ENCODE measurements at places on chromosomes 2 and 18.
A peak's percentile ranks its signal among the peaks of the same experiment; 100 is the strongest.

DNA sequence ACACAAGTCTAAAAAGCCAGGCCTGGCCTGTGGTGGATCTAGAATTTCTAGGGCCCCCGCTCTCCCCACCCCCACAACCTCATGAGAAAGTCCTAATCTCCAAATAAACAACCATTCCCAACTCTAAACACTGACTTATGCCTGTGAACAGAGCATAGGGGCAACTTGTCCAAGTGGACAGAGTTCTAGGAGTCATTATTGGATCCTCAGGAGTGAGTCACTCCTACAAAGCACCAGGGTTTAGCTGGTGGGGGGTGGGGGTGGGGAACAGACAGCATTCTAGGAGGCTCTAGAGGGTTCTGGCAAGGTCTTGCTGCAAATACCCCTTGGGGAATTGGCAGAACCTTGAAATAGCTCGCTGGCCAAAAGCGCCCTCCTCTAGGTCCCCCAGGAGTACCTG, 83.3 kb downstream of the ZCCHC2 start:
- DNase-seq = peak; percentile 43

GRCh38 chr18:52617931-52618330, 277.9 kb downstream of the DCC start:
- DNase-seq = no peak

DNA sequence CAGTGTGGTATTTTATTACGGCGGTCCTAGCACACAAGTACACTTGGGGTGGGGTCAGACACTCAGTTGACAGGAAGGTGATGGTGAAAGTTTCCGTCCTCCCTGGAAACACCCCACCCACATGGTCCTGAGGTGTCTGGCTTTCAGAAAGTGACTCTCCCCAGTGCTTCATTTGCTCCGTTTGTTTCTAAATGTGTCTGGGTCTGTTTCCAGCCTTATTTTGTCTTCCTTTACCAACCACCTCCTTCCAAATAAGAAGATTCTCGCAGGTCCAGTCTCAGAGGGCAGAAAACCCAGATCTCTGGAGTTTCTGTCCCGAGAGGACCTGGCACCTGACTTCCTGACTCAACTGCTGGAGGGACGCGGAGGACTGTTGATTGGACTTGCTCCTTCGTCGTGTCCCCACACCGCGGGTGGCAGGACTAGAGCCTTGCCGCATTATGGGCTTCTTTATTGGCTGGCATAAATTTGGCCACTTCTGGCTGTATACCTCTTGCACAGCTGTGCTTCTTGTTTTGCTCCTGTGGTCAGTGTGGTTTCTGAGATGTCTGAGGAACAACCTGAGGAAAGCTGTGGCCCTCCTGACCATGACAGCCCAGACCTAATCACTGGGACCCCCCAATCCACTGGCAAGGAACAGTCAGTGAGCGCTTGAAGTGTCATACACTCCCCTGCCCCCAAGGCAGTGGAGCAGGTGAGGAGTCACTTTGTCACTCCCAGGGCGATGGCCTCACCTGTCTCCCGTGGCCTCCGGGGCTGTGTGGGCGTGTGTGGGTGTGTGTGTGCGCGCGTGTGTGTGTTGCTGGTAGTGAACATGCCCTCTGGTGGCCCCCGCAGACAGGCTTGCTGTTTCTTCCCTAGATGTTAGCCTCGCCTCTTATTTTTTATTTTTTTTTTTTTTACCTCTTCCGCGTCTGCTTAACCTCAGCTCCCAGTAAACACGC, 45.6 kb downstream of the MEX3C start:
- DNase-seq = peak; percentile 48

GRCh38 chr2:15570104-15570503, 9.0 kb upstream of the NBAS start:
- no peak for DNase-seq

DNA sequence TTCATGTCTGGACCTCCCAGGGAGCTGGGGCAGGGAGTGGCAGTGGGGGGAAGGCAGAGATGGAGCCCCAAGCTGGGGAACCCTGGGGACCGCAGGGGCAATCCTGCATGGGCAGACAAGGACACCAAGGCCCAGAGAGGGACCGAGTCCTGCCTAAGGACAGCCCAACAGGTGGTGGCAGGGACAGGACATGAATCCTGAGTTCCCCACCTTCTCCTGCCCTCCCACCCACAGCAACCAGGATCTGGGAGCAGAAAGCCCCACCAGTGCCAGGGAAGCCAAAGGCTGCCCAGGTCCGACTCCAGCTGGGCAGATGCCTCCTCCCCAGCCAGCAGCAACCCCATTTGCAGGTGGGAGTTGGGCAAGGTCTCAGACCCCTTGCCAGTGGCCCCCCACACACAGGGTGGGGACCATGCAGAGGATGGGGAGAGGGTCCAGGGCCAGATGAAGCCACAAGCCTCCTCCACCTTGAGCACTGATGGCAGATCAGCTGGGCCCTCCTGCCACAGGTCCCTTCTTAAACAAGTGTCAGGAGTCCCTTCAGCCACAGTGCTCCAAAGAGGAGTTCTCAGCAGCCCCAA, 6.3 kb downstream of the ADRA2B start:
- DNase-seq = no peak

GRCh38 chr2:220586980-220587530, 959.6 kb downstream of the SLC4A3 start:
- DNase-seq = no peak

DNA sequence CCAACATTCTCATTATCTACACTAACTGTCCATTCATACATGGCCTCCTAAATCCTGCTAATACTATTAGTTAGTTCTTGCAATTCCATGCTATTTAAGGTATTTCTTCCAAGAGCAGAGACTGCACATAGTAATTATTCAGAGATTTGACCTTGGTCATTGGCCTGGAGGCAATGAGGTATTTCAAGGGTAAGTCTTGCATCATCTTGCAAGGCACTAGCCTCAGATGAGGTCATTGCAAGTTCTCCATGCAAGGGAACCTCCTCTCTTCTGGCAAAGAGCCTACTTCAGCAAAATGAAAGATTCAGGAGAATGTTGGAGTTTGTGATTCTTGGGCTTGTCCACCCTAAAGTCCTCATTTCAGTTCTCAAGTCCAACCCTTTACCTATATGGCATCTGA, 48.5 kb upstream of the IKZF2 start:
- no peak for DNase-seq

GRCh38 chr2:109442715-109443319, 170.9 kb downstream of the SEPTIN10 start:
- DNase-seq = no peak

DNA sequence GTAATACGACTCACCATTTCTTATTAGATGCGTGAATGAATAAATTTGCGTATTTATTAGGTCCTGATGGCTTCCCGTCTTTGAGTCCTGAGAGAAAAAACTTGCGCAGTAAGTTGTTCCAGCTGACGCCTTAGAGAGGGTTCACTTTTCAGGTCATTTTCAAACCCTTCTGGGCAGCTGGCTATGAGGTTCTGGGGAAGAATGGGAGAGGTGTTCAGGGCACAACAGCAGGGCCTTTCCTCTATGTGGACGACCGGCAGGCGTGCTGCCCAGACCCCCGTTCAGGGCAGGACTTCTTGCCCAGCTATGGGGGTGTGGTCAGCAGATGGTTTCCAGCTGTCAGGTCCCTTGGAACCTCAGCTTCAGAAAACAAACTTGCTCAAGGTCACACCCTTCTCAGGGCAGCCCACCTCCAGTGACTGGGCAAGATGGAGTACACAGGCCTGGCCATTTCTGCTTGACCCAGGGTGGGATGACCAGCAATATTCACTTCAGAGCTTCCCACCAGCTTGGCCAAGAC, 61.1 kb upstream of the TNP1 start:
- no peak for DNase-seq

- DNase-seq = no peak
Observed at GRCh38 chr2:241103176-241103595, 1.1 kb upstream of the MTERF4 start.

DNA sequence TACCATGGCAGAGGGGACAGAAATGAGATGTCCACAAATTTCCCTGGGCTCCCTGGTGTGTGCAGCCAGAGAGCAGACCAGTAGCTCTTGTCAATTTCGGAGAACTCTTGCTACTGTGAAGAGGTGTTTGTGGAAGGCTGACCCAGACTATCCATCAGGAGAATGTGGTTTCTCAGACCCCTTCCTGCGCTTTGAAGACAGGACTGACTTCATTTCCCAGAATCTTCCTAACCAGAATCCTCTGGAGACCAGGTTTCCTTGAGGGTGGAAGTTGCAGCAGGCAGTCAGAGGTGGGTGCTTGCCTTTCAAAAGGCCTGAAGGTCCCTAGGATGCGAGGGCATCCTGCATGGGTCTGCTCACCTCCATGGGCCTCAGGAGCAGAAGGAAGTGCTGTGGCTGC, 121.9 kb downstream of the LAMA3 start:
- no peak for DNase-seq

- no peak for DNase-seq
Observed at GRCh38 chr2:22634167-22634566, 750.8 kb upstream of the KLHL29 start.

GRCh38 chr2:132429941-132430573, 13.5 kb downstream of the GPR39 start:
- no peak for DNase-seq

DNA sequence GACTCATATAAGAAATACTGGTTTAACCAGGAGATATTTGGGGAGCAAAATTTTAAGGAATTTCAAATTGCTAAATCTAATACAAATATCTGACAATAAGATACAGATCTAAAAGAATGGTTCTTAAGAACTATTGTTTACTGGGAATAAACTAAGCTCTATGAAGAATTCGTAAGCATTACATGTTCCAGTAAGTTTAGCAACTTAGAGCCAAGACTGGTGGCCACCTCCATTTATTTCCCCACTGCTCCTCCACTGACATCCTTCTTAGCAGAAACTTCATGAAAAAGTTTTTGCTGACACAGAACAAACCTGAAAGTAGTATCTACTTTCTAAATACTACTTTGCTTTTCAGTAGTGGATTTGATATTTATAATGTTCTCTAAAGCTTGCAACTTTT, 83.0 kb downstream of the ACSL3 start:
- no peak for DNase-seq

GRCh38 chr2:160402501-160402900, 91.1 kb downstream of the RBMS1 start:
- no peak for DNase-seq

DNA sequence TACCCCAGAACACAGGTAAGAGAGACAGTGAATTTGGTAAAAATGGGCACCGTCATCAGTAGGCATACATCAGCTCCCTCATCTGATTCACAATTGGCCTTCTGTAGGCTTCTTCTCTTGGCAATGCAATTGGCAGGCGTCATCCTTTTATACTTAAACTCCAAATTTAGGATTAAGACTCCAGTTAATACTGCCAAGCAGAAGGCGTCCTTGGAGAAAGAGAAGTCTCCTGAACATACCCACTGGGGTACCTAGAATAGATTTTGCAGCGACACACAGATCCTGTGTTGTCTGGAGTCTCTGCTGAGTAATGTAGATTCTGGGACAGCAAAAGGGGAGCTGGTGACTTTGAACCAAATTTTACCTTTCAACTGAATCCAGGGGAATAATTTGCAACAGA, 592 bp upstream of the METAP1D start:
- DNase-seq = no peak

GRCh38 chr2:26668856-26669750, 23.4 kb upstream of the KCNK3 start:
- DNase-seq = no peak

DNA sequence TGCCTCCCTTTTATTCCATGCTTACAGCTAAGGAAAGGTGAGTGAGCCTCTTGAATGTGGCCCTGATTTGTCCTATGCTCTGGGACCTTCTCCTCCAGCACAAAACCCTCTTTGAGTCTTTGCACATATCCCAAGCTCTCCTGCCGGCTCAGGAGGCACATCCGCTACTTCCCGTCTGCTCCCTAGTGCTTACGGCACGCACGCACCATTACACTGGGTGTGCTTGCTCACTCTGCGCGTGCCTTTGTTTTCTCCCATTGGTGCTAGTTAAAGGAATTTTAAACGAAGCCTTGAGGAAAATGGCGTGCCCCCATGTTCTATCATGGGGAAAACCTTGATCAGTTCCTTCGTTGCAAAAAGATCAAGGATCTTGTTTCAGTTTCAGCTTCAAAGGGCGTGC, 7.9 kb upstream of the DGKD start:
- no peak for DNase-seq

- no peak for DNase-seq
Observed at GRCh38 chr2:195458936-195459335, 198.1 kb upstream of the SLC39A10 start.

DNA sequence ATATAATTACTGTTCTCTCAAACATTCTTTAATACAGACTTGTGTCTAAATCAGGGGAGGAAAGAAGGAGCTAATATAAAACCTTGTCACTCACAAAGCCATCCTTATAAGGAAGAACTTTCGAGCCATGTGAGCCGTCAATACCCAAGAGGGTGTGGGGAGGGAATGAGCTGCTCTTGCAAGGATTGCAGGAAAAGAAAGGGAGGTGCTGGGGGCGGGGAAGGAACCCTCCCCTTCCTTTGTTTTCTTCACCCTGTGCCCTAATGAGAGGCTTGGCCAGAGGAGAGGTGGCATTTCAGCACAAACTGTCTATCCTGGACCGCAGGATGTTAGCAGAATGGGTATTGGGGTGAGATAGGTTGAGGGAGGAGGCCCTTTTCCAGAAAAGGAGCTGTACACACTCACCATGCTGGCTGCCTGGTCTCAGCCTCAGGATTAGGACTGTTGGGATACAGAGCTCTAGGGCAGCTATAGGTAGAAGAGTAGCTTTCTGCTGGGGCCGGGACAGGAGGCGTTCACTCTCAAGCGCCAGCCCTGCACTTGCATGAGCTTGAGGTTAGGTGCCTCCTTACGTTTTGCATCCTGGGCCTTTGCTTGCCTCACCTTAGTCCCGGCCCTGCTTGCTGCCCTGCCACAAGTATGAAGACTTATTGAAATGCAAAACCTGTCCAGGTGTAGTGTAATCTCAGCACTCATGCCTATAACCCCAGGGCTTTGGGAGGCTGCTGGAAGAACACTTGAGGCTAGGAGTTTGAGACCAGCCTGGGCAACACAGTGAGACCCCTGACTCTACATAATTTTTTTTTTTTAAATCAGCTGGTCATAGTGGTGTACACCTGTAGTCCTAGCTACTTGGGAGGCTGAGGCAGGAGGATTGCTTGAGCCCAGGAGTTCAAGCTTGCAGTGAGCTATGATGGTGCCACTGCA, 190.5 kb downstream of the LOXHD1 start:
- peak; percentile 86 for DNase-seq

DNA sequence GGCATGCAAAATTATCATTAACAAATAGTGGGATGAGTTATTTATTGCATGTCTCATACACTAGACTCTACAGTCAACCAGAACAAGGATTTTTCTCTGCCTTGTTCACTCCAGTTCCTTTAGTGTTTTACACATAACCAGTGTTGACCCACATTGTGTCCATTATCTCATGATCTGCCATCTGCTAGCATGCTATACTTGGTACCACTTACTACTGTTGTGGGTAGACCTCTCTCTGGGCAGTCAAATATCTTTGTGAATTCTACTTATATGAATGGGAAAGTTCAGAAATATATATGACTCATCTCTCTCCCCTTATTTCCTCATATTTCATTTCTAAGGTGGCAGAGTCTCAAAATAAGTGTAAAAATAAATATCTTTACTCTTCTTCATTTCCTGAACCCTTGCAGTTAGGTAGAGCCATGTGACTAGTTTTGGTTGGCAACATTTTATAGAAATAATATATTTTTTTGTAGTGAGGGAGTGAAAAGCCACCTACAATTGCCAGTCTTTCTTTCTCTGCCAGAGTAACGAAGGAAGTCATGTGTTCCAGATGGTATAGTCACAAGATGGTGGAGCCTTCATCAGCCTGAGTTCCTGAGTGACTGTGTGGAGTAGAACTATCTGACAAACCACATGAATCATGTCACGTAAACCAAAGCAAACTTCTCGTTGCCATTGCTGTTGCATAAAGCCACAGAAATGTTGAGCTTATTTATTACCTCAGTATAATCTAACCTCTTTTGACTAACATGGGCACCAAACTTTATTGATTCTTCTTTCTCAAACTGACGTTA, 704.0 kb downstream of the RNF144A start:
- no peak for DNase-seq
